ENCODE measurements at places on chromosomes 2 and 18. TPM values are rescaled to one million over a fixed set of nuclear protein-coding genes. Genes with fewer than 3 reads are reported as not detected.

The LAMA3 gene
- total RNA-seq = 33.1 TPM

The AQP12B gene
- not detected for total RNA-seq

The CDH7 gene
- not detected for total RNA-seq

The OR6B2 gene
- total RNA-seq = not detected

The MC2R gene
- not detected for total RNA-seq

The NR4A2 gene
- total RNA-seq = 7.2 TPM

The ALPP gene
- not detected for total RNA-seq

The CABYR gene
- total RNA-seq = 2.2 TPM

The PSMA8 gene
- not detected for total RNA-seq
